Right renal pelvis (tissue), 4 donors: ENCODE measurements at places on chromosomes 6 and 20. TPM values are rescaled to one million over a fixed set of nuclear protein-coding genes. Genes with fewer than 3 reads are reported as not detected.

The MTFR2 gene
- 2.2 TPM for polyA plus RNA-seq

The C6orf62 gene
- polyA plus RNA-seq = 125 TPM

The ULBP2 gene
- polyA plus RNA-seq = 0.91 TPM

The MOG gene
- polyA plus RNA-seq = not detected

The FAM83B gene
- 11.5 TPM for polyA plus RNA-seq

The COL12A1 gene
- 82.4 TPM for polyA plus RNA-seq

DNA sequence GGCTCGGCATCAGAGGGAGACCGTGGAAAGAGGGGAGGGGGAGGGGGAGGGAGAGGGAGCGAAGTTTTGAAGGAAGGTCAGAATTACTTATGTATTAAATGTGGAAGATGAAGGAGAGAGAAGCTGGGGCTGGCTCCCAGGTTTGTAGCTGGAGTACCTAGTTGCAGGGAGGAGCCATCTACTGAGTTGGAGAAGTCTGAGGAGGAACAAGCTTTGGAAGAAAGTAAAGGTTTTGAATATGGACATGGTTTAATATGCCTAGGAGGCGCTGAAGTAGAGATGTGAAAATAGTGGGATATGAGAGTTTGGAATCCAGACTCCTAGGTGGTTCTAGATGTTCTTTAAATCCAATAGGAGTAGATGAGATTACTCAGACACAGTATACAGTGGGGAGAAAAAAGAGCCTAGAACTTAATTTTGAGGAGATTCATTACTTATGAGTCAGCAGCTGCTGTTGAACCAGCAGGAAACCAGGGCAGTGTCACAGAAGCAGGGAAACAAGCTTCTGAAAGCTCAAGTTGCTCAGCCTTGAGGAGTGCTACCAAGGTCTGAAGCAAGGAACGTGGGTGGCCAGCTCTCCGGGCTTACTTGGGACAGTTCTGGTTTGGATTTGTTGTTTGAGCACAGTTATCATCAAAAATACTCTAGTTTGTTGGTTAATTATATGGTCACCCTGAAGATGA is 149.3 kb downstream of the UTRN start:
- no peak for DNase-seq

- DNase-seq = no peak
Measured at GRCh38 chr20:63697868-63698545, 1.6 kb downstream of the TNFRSF6B start.

- DNase-seq = no peak
Measured at GRCh38 chr6:129135451-129135850, 252.5 kb downstream of the LAMA2 start.

DNA sequence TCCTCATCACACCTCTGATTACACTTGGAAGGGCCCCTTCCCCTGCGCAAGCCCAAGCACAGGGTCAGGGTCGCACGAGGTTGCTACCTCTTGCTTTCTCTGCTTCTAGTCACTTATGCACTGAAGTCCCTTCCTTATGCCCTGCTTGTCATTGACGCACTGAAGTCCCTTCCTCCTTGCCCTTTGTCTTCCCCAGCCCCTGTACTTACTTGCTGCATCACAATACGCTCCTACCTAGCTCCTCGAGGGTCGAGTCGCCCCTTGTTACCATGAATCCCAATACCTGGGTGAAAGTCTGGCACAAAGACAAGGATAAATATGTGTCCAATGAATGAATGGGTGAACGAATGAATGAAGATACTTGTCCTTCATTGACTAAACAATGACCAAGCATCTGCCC is 75.9 kb downstream of the LYRM4 start:
- DNase-seq = no peak

GRCh38 chr6:55820696-55821095 is 54.7 kb downstream of the BMP5 start:
- no peak for DNase-seq

GRCh38 chr6:20691185-20691584 is 156.9 kb downstream of the CDKAL1 start:
- DNase-seq = no peak

- no peak for DNase-seq
Measured at GRCh38 chr6:15266423-15266996, 20.6 kb downstream of the JARID2 start.

DNA sequence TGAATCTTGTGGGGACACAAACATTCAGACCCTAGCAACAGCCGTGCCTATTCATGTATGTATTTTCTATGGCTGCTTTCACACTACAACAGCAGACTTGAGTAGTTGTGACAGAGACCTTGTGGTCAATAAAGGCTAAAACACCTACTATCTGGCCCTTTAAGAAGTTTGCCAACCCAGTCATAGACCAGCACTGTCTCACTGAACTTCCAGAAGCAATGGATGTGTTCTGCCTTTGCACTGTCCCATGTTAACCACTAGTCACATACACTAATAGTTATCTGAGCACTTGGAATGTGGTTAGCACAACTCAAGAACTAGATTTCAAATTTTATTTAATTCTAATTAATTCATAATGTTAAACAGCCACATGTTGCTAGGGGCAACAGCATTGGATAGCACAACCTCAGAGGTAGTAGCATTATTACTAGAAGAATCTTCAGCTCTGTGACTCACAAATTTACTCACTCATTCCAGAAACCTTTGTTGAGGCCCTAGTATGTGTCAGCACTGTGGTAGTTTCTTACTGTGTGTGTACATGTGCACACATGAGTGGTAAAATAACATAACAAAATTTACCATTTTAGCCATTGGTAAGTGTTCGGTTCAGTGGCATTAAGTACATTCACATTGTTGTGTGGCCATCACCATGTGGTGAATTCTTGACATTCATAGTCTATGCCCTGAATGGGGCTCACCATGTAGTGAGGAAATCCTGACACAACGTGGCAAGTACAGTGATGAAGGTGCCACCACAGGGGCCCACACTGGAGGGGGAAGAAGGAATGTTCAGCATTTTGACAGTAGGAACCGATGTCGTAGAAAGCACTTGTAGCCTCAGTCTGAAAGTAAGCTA is 107.3 kb downstream of the CEP57L1 start:
- no peak for DNase-seq

DNA sequence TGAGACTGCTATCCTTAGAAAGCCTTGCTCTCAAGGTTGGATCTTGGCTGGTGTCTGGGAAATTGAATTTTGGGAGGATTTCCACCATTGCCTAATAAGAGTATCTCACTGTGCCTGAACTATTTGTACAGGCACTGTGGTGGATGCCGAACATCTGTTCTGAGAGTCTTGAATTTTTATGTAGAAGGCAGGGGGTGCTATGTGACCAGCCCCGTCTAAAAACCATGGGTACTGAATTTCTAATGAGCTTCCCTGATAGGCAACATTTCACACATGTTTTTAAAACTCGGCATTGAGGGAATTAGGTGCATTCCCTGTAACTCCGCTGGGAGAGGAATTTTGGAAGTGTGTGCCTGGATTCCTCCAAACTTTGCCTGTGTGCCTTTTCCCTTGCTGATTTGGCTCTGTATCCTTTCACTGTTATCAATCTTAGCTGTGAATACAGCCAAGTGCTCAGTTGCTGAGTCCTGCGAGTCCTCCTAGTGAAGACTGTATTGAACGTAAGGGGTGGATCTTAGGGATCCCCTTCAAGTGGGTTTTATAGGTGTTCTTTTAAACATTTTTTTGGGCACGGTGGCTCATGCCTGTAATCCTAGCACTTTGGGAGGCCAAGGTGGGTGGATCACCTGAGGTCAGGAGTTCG is 27.6 kb upstream of the SCAF8 start:
- DNase-seq = no peak

DNA sequence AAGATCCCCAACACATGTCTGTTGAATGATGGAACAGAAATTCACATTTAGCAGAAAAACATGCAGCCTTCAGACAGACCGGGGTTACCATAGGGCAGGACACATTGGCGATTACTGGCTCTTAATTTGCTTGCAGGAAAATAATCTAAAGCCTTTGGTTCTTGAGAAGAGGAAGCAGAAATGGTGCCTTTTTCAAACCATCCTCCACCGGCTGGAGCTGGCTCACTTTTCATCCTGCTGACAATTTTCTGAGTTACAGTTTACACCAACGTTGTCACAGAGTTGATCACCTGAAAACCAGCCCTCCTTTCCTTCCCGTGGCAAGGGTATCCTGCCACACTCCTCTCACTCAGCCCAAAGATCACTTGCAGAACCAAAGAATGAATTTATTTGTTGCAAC is 32.6 kb downstream of the SF3B5 start:
- no peak for DNase-seq

DNA sequence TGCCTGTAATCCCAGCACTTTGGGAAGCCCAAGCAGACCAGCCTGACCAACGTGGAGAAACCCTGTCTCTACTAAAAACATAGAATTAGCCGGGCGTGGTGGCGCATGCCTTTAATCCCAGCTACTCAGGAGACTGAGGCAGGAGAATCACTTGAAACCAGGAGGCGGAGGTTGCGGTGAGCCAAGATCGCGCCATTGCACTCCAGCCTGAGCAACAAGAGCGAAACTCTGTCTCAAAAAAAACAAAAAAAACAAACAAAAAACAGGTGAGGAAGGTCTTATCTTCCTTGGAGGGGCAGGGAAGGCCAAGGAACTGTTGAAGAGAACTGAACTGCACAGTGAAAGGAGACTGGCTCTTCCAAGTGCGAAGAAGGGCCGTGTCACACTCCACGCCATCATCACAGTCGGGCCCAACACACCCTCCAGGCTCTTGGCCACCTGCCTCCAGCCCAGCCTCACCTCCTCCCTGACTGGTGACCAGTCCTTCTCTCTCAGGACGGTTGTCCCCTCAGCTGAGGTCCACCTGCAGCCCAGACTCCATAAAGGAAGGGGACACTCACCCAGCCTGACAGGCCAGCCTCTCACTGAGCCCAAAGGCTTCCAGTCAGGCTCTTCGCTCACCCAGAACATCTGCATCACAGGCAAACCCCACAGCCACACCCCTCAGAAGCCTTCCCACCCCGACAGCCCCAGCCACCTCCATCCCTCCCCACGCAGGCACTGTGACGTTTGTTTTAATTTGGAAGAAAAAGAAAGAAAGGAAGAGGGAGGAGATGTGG is 4.1 kb downstream of the ZC3H12D start:
- no peak for DNase-seq

DNA sequence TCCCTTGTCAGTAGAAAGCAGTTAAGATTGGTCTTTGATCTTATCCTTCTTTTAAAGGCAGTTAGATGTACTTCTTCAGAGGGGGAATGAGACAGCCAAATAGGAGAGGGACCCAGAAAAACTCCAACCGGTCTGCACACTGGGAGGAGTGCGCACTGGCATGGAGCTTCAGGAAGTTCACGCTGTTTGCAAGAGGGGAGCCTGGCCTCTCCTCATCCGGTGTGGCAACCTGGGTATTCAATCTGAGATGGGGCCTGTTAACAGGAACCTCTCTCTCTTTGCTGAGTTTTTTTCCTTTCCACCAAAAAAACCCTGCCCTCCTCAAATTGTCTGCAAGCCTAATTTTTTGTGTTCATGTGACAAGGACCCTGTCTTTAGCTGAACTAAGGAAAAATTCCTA is 162.5 kb upstream of the OLIG3 start:
- DNase-seq = no peak

GRCh38 chr6:124795643-124796463 is 166.4 kb upstream of the RNF217 start:
- no peak for DNase-seq

DNA sequence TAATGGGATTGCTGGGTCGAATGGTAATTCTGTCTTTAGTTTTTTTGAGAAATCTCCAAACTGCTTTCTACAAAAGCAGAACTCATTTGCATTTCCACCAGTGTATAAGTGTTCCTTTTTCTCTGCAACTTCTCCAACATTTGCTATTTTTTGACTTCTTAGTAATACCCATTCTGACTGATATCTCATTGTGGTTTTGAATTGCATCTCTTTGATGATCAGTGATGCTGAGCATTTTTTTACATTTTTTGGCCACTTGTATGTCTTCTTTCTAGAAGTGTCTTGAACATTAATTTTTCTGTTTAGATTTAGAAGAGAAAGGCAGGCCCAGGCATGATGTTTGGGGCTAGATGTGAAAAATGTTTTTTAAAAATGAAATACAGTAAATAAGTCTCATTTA is 553.1 kb upstream of the MAN1A1 start:
- DNase-seq = no peak

- peak; percentile 69 for DNase-seq
Measured at GRCh38 chr6:15504581-15505350, 158.1 kb downstream of the DTNBP1 start.

GRCh38 chr20:63053432-63054102 is 46.8 kb upstream of the BHLHE23 start:
- no peak for DNase-seq

GRCh38 chr20:46965477-46965876 is 70.8 kb downstream of the EYA2 start:
- no peak for DNase-seq
